ENCODE measurements at places on chromosomes 7 and 10.

DNA sequence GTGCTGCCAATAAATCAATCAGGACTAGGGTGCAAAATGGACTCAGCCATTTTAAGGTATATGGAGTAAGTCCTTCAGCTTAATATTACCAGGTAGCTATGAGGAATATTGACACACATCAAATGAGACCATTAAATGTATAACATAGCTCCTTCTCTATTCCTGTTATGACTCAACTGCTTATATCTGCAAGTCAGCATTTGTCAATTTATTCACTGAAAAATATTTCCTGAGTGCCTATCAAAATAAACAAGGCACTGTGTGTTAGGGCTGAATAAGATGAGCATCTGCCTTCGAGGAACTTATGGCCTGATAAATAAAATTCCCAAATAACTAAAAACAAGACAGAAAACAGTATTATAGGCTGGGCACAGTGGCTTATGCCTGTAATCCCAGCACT is 113.8 kb downstream of the CDK6 start:
- no peak for DNase-seq

GRCh38 chr7:17580856-17581255 is 282.4 kb downstream of the AHR start:
- no peak for DNase-seq

DNA sequence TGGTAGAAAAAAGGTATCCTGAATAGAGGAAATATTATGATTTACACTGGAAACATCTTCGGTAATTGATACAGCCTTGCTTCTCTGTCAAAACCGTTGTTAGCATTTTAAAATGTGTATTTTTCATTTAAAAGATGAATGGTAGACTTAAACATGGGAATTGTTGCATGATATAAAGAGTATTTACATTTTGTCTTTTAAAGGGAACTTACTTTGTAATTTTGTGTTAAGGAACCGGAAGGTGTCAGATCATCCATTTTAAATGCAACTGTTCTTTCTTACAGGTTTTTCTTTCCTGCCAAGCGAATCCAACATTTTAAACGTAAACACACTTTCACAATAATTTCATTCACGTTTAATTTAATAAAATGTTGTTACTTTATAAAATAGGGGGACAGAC is 1.8 kb upstream of the IGF2BP3 start:
- no peak for DNase-seq

- no peak for DNase-seq
Measured at GRCh38 chr7:4689668-4690067, 7.6 kb downstream of the FOXK1 start.

DNA sequence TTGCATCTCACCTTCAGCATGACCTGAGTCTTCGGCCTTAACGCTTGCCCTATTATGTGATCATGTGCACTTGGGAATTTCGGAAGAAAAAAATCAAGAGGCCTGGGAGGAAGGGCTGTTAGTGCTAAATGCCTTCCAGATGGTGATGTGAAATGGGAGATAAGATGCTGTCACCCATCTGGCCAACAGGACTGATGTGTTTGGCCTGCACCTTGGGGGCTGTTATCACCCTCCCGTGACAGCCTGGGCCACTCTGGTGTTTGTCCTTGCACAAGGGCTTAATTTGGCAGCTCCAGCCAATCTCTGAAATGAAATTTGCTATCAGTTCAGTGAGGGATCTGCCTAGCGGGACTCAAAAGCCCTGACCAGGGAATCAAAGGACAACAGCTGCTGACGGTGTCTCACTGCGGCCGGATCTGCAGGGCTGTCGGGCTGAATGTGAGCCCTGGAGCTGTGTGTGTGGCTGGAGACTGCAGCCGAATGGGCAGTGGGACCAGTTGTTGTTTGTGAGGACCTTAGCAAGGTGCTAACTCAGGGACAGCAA is 131.4 kb upstream of the BTBD16 start:
- no peak for DNase-seq

- no peak for DNase-seq
Measured at GRCh38 chr7:935874-936385, 18.6 kb downstream of the ADAP1 start.

- DNase-seq, result no peak
Measured at GRCh38 chr10:7906128-7906527, 87.8 kb downstream of the TAF3 start.

DNA sequence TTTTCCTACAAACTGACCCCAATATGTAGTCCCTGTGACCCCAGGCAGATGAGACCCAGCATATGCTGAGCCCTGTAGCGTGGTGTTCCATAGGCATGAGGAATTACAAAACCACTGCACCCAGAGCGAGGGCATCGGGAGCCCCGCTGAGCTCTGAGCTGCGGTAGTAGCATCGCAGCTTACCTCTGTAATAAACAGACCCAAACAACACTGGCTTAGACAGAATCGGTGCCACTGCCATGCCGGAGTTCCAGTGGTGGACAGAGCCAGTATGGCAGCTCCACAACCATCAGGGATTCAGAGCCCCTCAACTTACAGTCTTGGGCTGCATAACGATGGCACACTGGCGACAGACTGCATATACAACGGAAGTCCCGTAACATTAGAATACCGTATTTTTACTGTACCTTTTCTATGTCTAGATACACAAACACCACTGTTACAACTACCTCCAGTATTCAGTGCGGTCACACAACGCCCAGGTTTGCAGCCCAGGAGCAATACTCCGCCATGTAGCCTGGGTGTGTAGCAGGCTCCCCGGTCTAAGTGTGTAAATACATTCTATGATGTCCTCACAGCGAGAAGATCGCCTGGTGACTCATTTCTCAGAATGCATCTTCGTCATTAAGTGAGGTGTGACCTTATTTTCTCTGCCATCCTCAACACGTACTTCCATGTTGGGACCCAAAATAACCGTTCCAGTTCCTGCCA is 68.8 kb downstream of the PROSER2 start:
- DNase-seq, result no peak

DNA sequence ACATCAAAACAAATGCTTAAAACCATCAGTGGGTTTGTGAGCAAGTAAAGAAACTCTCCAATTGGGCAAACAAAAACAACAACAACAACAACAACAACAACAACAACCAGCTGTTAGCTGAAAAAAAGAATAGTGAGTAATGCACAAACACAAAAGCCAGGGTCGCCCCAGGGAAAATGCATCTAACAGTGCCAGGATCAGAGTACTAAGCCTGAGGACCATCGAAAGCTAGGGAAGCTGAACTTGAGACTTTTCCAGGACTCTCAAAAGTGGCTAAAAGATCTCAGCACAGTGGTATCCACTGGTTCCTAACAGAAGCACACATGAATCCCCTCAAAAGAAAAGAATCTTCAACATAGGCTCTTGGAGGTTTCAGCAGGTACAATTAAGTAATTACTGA is 83.3 kb downstream of the CPXM2 start:
- DNase-seq, result no peak

DNA sequence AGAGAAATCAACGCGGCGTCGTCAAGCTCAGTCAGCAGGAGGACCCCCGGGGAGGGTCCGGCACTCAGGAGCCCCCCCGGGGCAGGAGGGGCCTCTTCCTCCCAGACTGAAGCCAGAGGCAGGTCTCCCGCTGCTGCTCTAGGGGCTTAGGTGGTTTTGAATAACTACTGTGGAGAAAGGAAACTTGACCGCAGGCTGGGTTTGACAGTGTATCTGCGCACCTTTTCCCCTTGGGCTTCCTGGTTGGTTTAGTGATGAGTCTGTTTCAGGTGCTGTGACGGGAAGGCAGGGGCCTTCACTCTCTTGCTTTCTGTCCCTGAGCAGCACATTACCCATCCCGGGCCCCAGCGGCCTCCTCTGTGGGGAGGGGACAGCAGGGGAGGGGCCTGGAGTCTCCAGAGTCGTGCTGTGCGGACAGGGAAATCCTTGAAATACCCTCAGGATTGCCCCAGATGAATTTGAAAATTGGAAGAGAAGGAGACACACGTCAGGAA is 262.2 kb downstream of the ADARB2 start:
- DNase-seq, result no peak

Measured in non-pigmented ciliary epithelial cell (primary cell).